ENCODE measurements at places on chromosomes 5 and 9. TPM values are rescaled to one million over a fixed set of nuclear protein-coding genes. Genes with fewer than 3 reads are reported as not detected.

GRCh38 chr9:104836235-104836634 lies 72.3 kb downstream of the NIPSNAP3B start:
- peaks cover 4% of the 10 kb centered on the region for H3K4me1 ChIP-seq
- H3K4me3 ChIP-seq = no peak overlapping the region
- DNase-seq = no peak

DNA sequence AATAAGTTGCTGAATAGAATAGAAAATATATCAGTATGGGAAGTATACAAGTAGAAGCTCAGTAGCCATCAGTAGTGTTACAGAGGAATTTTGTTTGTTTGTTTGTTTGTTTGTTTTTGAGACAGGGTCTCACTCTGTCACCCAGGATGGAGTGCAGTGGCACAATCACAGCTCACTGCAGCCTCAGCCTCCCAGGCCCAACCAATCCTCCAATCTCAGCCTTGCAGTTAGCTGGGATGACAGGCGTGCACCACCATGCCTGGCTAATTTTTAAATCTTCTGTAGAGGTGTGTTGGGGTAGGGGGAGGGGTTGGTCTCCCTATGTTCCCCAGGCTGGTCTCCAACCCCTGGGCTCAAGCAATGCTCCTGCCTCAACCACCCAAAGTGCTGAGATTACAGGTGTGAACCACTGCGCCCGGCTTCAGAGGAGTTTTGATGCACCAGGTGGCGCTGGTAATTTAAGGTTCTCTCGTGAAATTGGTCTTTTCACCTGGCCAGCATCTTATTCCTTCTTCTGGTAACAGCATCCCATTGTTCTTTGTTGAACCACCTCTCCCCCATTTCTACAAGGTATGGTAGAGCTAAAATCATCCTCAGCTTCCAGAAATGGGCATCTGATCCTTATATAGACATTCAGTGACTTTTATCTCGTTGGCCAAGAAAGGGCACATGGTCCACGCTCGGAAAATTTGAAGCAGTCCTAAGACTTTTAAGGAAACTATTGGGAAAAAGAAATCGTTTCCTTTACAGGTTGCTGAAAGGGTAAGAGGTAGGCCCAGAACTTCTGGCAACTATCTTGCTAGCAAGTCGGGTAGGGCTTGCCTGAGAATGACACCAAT lies 157.1 kb downstream of the ARRDC3 start:
- H3K4me3 ChIP-seq = no peak overlapping the region
- H3K4me1 ChIP-seq = no peaks in the 10 kb centered on the region
- no peak for DNase-seq
- H3K27ac ChIP-seq = no peak overlapping the region
- H3K27me3 ChIP-seq = no peaks in the 10 kb centered on the region
- no peaks in the 10 kb centered on the region for H3K36me3 ChIP-seq

DNA sequence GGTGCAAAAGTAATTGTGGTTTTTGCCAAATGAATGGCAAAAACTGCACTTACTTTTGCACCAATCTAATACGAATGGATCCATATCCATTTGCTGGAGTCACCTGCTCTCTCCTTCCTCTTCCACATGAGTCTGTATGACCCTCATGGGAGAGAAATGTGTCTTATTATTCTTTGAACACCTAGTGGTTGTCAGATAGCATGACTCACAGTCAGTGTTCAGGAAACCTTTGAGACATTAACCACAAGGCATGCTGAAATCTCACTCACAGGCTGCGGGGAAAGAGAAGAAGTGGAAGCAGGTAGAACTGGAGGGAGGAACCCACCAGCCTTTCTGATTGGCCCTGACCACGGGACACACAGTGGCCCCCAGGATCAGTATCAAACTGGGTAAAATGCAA lies 222.8 kb upstream of the KLF4 start:
- H3K36me3 ChIP-seq = no peaks in the 10 kb centered on the region
- no peak overlapping the region for H3K4me3 ChIP-seq
- H3K4me1 ChIP-seq = no peaks in the 10 kb centered on the region
- H3K27ac ChIP-seq = no peak overlapping the region

DNA sequence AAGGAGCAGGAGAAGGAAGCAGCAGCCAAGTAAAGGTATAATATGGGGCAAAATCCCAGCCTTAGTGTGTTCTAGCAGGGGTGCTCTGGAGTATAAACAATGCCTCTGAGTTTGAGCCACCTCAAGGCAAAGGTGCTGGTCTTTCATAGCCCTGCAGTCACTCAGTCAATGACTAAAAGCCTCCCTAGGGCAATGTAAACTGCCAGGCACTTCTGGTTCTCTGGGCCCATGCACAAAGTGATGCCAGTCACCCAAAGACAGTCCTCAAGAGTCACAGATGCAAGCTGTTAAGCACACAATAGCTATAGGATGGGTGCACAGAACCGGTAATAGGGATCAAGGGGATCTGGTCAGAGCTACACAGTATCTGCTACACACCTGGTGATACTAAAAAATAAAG lies 12.6 kb downstream of the ZBTB5 start:
- no peaks in the 10 kb centered on the region for H3K27me3 ChIP-seq
- H3K27ac ChIP-seq = no peak overlapping the region
- H3K36me3 ChIP-seq = peaks cover 9% of the 10 kb centered on the region
- no peak for DNase-seq

DNA sequence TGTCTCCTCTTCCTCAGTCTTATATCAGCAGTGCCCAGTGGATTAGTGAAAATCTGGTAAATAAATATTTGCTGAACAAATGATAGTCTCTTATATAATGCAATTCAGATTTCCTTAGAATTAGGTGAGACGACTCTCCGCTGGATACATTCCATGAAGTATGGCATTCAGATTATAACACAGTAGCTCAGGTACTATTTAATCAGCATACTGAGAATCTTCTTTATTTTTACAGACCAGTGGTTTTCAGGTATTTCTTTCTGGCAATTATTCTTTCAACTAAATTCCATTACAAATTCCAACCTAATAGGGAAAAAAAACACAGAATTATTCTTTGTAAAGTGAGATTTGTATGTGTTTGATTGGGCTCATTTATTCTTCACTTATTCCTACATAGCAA lies 435.5 kb downstream of the TAF11L14 start:
- no peak overlapping the region for H3K4me3 ChIP-seq
- DNase-seq = no peak
- no peak overlapping the region for H3K27ac ChIP-seq
- H3K27me3 ChIP-seq = no peaks in the 10 kb centered on the region
- H3K36me3 ChIP-seq = no peaks in the 10 kb centered on the region
- no peaks in the 10 kb centered on the region for H3K4me1 ChIP-seq

The NIPBL gene
- 49.4 TPM for total RNA-seq

The EPB41L4B gene
- total RNA-seq = 21.8 TPM

The S1PR3 gene
- 26.2 TPM for total RNA-seq

The PAPPA gene
- total RNA-seq = 6.2 TPM

Data from spinal cord (tissue), 10 donors.